ENCODE measurements at places on chromosomes 2 and 18.
A peak's percentile ranks its signal among the peaks of the same experiment; 100 is the strongest.

- peak; percentile 64 for DNase-seq
Measured at GRCh38 chr2:75053484-75054112, 95.2 kb downstream of the POLE4 start.

- DNase-seq = peak; percentile 2
Measured at GRCh38 chr18:44130376-44130942, 550.2 kb upstream of the SETBP1 start.

- DNase-seq = no peak
Measured at GRCh38 chr18:6711467-6711866, 18.0 kb upstream of the ARHGAP28 start.

GRCh38 chr18:478681-479080, 21.8 kb downstream of the COLEC12 start:
- DNase-seq = no peak

DNA sequence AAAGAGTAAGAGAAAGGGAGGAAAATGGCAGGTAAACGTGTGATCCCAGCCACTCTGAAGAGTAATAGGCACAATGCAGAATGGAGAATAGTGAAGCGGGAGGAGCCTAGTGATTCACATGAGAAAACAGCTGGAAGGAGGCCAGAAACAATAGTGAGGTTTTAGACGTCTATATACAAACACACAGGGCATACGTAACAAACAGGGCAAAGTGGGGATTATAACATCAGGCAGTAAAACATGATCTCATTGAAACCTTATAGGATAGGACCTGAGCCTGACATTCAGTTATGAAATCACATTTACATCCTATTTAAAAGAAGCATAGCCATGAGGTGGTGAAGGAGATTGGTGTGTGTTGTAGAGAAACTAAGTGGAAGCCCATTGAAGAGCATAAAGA, 33.0 kb upstream of the GATA6 start:
- DNase-seq = peak; percentile 0

- no peak for DNase-seq
Measured at GRCh38 chr2:168216351-168217005, 30.9 kb downstream of the STK39 start.

- no peak for DNase-seq
Measured at GRCh38 chr2:121382744-121383143, 97.7 kb upstream of the TFCP2L1 start.

DNA sequence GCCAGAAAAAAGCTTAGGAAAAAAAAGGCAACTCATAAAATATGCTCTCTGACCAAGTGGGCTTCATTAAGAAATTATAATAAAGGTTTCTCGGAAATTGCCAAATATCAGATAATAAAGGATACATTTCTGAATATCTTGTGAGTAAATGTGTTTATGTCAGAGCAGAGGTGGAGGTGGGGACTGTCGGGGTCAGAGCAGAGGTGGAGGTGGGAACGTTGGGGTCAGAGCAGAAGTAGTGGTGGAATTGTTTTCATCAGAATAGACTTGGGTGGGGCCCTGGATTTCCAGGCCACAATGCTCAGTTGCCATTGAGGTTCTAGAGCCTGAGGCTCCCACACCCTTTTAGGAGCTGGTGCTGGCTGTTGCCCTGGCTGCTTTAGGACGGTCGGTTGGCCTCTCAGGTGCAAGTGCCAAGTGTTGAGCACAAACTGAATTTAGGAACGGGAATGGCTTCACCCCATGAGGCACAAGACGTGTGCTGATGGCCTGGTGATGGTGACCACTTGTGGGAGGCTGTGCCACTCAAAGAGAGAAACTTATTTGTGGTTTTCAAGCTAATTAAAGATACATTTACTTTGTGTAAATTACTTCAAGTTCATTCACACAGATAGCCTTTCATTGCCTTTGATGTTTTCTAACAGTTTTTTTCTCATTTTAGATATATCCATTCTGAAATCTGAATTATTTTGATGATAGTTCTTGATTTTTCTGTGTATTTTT, 131.5 kb downstream of the ATP9B start:
- DNase-seq = no peak

DNA sequence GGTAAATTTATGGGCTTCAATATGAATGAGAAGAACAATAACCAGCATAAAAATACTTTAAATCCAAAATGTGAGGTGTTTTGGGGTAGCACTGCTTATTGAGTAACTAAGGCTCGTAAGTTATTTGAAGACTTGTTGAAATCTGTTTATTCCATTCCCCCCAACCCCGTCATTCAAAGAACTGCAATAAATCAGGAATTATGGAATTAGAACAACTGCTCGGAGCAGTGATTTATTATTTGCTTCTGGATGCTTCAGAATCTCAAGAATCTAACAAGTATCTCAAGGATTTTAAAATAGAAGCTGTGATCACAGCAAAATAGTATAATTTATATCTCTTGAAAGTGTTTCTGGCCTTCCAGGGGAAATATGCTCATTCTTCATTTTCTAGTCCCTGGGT, 86.8 kb downstream of the EML6 start:
- DNase-seq = no peak

- DNase-seq = no peak
Measured at GRCh38 chr2:1766851-1767811, 22.8 kb upstream of the PXDN start.

GRCh38 chr18:50886929-50887328, 8.0 kb downstream of the ME2 start:
- DNase-seq = no peak

- no peak for DNase-seq
Measured at GRCh38 chr18:8826971-8827370, 121.6 kb downstream of the MTCL1 start.

DNA sequence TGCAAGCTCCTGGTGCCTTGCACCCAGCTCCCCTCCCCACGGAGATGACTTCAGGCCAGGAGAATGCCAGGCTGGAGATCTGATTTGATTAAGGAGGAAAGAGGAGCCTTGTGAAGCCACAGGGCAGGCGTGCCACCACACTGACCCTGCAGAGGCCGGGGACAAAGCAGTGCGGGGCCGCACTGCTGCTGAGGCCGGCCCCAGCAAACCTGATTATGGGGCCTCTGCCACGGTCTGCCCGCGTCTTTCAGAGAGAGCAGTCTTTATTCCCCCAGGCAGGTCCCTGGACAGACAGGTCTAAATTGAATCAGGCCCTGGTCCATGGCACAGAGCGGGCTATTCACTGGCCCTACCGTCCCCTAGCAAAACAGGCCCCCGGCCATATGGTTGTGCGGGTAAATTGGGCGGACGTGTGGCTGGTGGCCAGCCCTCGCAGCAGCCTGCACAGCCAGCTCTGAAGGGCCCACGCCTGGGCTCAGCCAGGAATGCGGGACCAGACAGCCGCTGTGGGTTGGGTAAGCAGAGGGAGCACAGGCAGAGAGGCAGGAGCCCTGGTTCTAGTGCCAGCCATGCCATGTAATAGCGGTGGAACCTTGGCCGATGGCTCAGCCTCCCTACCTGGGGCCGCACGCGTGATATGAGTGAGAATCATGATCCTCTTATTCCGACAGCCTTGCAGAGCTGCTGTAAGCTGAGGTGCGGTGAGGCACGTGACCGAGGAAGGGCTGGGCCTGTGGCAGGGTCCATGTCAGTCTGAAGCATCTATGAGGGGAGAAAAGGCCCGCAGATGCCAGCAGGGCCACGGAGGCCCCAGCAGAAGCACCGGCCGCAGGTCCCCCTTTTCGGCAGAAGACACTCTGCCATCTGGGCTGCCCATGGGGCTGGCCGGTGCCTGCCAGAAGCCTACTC, 97.3 kb upstream of the MYCN start:
- no peak for DNase-seq

DNA sequence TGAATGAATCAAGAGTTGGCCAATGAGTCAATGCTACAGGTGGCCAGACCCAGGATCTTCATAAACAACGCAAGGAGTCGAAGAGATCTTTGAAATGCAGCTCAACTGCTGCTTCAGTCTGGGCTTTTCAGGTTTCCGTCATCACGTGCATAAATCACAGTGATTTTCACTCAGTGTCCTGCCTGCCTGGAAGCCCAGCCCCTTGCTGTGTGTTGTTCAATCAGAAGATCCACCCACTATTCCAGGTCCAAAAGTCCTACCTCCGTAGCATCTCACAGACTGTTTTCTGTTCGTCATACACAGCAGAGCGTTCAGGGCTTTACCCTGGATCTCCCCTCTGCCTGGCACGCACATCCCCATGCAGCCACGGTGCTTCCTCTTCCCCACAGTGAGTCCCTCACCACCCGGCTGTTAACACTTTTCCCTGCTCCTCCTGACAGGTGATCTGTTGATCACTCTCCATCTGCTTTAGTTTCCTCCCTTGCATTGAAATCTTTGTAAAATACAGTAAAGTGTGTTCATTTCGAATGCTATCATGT, 216.3 kb downstream of the MYT1L start:
- DNase-seq = no peak

GRCh38 chr2:174573621-174574081, 24.0 kb downstream of the WIPF1 start:
- DNase-seq = no peak

- no peak for DNase-seq
Measured at GRCh38 chr2:166592750-166593149, 98.7 kb upstream of the SCN7A start.

DNA sequence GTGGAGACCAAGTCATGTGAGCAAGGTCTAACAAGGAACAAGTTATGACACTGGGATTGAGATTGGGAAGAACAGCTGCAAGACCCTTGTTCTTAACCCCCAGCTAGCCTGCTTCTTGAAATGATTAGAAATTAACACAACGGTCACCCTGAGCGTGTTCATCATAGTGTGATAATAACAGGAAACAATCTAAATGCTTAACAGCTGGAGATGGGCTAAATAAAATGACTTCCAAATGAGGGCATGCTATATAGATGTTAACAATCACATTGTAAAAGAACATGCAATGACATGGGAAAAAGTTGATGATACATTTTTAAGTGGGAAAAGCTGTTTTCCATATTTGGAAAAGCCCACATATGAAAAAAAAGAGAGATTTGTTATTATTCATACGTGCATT, 47.6 kb downstream of the RPL37A start:
- no peak for DNase-seq

- DNase-seq = peak; percentile 32
Measured at GRCh38 chr2:39243469-39244123, at the start of gene CDKL4. CDKL4 (minus strand) TSS chr2:39243970.

GRCh38 chr18:58140387-58141325, 96.6 kb downstream of the NEDD4L start:
- DNase-seq = peak; percentile 49

DNA sequence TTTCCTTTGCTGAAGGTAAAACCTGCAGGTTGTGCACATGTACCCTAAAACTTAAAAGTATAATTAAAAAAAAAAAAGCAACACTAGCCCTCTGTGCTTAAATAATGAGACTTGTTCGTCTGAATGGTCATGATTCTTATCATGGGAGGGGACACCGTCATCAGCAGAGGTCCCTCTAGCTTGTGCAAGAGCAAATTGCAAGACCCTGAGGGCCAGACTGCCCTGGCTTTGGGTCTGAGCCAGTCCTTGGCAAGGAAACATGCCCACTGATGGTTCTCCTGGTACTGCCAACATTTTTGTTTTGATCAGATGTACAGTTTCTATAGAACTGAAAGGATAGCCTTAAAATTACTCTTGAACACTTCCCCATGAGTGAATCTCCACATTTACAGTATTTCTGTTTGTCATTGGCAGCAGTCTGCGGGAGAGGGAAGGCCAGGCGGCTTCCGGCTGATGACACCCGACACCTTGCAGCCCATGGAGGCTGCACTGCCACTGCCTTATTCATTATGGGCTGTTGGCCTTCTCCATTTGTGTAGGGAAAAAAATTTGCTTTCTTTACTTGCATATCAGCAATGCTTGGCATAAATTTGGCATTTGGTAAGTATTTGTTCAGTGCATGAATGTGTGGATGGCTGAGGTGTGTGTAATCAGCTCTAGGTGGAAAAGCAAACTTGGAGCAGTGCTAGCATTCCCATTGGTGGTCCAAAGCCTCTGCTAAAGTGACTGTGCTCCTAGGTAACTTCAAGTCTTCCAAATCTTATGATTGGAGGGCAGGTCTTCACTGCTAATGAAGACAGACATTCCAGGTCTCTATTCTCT, 161.6 kb upstream of the ALKAL2 start:
- no peak for DNase-seq

GRCh38 chr18:46868169-46868921, 49.0 kb downstream of the PIAS2 start:
- DNase-seq = no peak

DNA sequence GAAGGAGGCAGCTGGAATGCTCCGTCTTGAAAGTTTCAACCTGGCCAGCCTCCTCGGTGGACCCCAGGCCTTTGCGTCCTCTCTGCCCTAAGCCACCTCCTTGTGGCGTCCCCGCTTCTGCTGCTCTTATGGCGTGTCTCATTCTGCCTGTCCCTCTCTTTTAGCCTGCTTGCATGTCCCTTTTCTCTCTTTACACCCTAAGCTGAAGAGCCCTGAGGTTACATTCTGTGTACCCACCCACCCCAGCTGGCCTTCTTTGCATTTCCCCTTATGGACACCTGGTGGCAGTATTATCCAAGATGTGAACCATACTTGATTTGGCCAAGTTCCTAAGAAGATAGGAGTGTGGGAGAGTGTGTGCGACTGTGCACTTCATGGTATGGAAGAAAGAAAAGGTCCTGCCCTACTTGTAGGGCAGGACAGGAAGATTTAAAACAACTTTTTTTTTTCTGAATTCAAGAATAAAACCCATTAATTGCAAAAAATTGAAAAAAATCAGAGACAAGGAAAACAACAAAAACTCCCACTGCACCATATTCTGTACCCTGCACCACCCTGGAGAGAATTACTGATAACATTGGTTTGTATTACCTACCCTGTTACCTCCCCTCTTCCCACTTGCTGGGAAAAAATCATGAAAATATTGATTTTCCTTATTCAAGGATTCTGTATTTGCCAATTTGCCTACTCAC, 77.4 kb downstream of the DYSF start:
- DNase-seq = no peak

DNA sequence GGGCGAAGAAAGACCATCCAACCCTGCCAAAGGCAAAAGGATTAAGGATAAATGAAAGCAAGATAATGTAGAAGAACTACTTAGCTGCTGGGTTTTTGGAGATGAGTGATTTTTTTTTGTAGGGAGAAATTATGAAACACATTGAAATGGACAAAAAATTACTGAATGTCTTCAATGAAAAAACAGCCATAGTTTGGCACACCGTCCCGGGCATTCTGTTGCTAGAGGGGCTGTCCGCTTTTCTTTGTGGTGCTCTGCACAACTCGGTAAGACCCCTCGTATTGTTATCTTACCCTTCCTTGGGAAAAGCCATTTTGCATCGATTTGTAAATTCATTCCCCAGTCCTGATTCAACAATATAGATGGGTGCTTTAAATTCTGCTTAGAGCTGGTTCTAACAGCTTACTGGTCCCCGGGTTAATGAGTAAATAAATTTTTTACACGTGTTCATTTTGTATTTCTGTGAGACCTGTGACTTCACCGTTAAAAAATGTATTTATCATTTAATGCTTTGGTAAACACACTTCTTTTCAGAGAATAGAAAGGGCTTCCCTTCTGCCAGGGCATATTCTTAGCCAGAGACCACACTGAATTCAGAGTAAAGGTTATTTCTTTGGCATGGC, 912 bp upstream of the LAPTM4A start:
- peak; percentile 22 for DNase-seq

GRCh38 chr2:173213181-173213580, 137.5 kb downstream of the MAP3K20 start:
- no peak for DNase-seq

DNA sequence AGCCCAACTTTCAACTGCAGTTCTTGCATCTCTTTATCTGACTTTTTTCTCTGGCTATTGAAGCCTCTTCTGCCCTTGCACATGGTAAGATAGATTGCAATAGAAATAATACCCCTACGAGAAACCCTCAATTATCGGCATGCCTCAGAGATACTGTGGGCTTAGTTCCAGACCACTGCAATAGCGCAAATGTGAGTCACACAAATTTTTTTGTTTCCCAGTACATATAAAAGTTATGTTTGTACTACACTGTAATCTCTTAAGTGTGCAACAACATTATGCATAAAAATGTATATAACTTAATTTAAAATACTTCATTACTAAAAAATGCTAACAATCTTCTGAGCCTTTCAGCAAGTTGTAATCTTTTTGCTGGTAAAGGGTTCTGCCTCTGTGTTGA, 124.7 kb downstream of the PDE1A start:
- DNase-seq = no peak

Data from DMS153 (cell line).